NCI-H2081 treated with DMSO at 0.1 percent for 48 hours (cell line): ENCODE measurements at places on chromosomes 16 and 17.

GRCh38 chr16:11251525-11252481 is 4.2 kb downstream of the SOCS1 start:
- DNase-seq: no peak

GRCh38 chr17:68599091-68599490 is 2.1 kb downstream of the FAM20A start:
- DNase-seq: no peak

GRCh38 chr16:85391769-85392583 is 221.1 kb upstream of the GSE1 start:
- DNase-seq: no peak

- no peak for DNase-seq
These were observed 123.4 kb downstream of the CLEC16A start for GRCh38 chr16:11067697-11068141.

- DNase-seq: no peak
These were observed 12.1 kb upstream of the ZFHX3 start for GRCh38 chr16:73059779-73060615.

DNA sequence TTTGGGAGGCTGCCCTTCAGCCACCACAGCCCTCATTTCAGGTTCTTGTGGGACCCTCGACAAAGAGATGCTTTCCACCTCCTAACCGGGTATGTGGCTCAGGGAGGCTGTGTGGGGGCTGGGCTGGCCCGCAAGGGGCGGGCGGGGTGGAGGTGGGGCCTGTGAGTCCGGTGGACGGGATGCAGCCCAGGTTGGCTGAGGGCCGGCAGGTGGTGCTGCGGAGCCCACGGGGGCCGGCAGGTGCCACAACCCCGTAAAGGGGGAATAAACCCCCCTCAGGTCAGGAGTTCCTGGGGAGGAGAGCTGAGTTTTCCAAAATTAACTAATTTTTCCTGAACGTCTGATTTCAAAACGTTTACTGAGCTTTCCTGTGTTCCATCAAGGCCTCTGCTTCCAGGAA is 4.9 kb upstream of the CIAO3 start:
- DNase-seq: no peak

DNA sequence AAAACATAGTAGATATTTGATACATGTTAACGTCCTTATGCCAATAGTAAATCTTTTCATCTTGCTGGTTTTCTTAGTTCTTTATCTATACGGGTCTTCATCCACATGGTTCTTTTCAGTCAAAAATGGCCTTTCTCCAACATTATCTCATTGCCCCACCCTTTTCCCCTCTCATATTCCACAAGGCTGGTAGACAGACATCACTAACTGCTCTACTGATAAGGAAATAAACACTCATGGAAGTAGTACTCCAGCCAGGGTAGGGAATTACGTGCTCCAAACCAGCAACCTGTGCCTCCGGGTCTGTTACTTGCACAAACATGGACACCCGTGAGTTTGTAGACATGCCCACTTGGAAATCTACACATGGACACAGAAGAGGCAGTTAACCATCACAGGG is 141.4 kb downstream of the XYLT1 start:
- DNase-seq: no peak

- no peak for DNase-seq
These were observed 50.8 kb upstream of the KLHDC4 start for GRCh38 chr16:87816507-87817100.

- no peak for DNase-seq
These were observed 6.5 kb upstream of the ZFHX3 start for GRCh38 chr16:73054498-73054812.

DNA sequence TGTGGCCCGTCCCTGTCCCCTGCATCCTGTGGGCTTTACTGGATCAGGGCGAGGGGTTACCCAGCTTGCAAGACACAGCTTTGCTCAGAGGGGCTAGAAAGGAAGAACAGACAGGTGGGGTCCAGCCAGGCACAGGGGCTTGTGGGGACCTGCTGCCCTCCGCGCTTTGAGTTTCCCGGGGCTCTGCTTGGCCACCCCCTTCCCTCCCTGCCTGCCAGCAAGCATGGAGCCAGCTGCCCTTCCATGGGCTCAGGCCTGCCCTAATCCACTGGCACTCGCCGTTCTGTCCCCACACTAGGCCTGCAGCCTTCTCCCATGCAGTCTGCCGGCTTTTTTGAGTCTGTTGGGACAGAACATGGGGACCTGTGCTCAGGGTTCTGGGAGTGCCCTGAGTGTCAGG is 3.4 kb downstream of the SNN start:
- no peak for DNase-seq
